ENCODE measurements at places on chromosomes 1 and 21. TPM values are rescaled to one million over a fixed set of nuclear protein-coding genes. Genes with fewer than 3 reads are reported as not detected.

Gene CCDC185
- not detected for total RNA-seq

Gene RIMKLA
- 0.52 TPM for total RNA-seq

Gene HSPB7
- total RNA-seq: 5.7 TPM

Gene CA6
- not detected for total RNA-seq

Gene KCND3
- 1.0 TPM for total RNA-seq
